ENCODE measurements at places on chromosomes 7 and 10.

DNA sequence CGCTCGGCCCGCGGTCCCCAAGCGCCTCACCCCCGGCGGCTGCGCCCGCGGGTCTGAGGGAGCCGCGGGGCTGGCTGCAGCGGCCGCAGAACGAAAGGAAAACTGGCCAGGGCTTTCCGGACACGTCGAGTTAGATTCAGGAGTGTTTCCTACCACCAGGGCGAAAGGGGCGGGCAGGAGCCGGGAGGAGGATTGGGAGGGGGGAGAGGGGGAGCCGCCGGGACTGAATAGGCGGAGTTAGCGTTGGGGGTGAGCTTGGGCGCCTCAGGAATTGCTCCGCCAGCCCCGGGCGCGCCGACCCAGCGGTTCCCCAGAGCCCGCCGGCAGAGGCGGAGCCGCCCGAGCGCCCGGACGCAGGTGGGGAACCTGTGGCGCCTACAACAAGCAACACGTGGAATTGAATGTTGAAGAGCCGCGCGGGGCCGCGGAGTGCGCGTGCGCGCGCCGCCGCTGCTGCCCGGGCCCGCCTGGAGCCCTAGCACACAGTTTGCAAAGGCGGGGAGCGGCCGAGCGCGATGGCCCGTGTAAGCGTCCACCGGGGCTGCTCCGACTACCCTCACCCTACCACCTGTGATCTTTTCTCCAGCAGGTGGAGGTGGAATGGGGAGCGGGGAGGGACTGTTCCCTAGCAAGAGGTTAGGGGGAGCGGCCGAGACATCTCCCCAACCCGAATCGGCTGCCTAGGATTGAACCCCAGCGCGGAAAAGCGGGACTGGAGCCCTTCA lies at the start of gene CADPS2:
Gene CADPS2 (minus strand): TSS at position 104 of the 725 bp plus-strand sequence. CDS start 123 bp downstream, outside the sequence.
- DNase-seq: peak; percentile 14

DNA sequence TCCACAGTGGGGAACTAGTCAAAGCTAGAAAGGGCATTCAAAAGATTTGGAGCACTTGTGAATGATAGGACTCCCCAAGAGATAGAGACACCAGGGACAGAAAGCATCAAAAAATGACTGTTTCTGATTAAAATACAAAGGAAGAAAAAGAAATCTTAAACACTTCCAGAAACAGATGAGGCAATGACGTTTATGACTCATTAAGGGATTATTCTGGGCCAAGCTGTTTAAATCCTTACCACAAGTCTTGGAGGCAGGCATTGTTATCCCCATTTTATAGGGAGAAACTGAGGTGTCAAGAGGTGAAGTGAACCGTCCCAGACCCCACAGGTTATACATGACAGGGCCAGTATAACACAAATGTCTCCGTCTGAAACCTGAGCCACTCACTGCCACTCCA lies 68.3 kb upstream of the AMPH start:
- DNase-seq: no peak

DNA sequence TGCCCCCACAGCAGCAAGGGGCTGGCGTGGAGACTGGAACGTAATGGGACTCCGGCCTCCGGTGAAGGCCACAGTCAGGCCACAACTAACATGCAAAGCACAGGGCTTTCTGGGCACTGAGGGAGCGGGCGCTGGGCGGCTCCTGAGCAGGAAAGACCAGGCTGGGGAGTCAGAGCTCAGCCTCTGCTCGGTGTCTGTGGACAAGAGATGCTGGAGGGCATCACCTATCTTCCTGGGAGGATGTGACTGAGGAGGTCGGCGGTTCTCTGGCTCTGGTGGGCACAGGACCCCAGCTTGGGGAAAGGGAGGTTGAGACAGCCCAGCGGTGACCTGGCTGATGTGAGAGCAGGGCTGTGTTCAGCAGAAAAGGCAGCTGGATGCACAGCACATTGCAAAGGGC lies 11.7 kb downstream of the CNPY1 start:
- DNase-seq: no peak

GRCh38 chr10:62162261-62162981 lies 106.2 kb downstream of the RTKN2 start:
- no peak for DNase-seq

- DNase-seq: no peak
Measured at GRCh38 chr10:80504158-80504811, 33.4 kb upstream of the SH2D4B start.

GRCh38 chr7:47253650-47254080 lies 328.2 kb downstream of the TNS3 start:
- DNase-seq: no peak

DNA sequence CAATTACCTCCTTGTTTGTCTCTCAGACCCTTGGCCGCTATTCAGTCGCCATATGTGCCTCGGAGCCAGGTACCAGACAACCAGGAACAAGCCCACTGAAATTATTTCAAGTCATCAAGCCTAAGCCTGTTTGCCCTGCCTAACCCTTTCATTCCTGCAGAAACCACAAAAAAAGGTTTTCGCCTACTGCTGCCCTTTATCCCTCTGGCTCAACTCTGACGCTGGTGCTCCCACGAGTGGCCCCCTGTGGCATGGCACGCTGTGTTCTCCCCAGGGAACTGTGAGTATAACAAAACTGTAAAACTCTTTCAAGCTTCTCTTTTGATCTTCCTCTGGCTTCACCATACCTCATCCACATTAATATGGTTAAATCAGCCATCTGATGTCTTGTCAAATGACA lies 215.7 kb upstream of the CDC14C start:
- no peak for DNase-seq

GRCh38 chr7:56810466-56810865 lies 321.8 kb downstream of the ZNF479 start:
- DNase-seq: no peak

- DNase-seq: no peak
Measured at GRCh38 chr7:26385240-26385639, 93.6 kb downstream of the SNX10 start.

DNA sequence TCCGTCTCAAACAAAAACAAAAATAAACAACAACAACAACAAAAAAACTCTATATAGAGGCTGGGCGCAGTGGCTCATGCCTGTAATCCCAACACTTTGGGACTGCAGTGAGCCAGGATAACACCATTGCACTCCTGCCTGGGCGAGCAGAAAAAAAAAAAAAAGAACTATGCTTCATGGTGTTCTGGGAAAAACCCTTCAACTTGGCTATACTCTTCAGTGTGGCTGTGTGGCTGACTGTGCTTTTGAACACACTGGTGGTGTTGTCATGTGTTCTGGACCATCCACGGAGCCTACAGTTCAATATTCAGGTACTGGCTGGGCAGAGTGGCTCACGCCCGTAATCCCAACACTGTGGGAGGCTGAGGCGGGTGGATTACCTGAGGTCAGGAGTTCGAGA lies 26.5 kb downstream of the SNX8 start:
- DNase-seq: no peak

DNA sequence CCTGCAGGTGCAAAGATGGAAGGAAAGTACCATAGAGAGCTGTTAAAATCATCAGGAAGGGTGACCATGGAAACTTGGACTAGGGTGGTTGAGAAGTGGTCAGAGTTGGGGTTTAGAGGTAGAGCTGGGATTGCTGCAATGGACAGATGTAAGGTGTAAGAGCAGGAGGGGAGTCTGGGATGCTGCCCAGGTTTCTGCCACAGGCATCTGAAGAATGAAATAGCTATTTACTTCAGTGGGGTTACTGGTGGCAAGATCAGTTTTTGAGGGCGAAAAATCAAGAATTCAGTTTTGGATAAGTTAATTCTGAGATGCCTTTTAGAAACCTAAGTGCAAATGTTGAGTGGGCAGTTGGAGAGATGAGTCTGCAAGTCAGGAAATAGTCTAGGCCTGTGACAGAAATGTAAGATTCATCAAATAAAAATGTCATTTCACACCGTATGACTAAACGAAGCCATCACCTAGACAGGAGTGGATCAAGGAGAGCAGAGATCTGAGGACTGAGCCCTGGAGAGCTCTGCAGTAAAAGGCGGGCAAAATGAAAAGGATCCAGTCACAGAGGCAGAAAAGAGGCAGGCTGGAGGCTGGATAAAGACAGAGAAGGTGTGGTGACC lies 22.7 kb upstream of the TOMM7 start:
- no peak for DNase-seq

- DNase-seq: no peak
Measured at GRCh38 chr10:112313911-112314310, 30.7 kb downstream of the TECTB start.

DNA sequence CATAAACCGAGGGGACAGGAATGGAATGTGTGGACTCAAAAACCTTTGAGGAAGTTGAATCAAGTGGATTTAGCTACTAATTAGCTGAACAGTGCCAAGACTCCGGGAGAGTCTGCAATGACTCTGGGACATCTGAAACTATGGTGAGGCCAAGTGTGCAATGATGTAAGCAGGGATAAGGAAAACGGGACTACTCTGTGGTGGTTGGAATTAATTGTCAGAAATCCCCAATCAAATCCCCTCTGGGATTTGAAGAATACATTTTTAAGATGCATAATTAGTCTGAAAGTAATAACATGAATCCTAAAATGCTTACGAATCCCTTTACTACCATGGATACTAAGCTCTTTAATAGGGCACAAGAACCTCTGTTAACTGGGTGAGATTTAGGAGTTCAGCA lies 602.8 kb downstream of the NRG3 start:
- no peak for DNase-seq

GRCh38 chr10:6537770-6538169 lies 42.3 kb downstream of the PRKCQ start:
- no peak for DNase-seq

- no peak for DNase-seq
Measured at GRCh38 chr7:88401009-88401623, 94.4 kb upstream of the STEAP4 start.

GRCh38 chr10:97277551-97277950 lies 14.9 kb downstream of the ARHGAP19 start:
- no peak for DNase-seq

DNA sequence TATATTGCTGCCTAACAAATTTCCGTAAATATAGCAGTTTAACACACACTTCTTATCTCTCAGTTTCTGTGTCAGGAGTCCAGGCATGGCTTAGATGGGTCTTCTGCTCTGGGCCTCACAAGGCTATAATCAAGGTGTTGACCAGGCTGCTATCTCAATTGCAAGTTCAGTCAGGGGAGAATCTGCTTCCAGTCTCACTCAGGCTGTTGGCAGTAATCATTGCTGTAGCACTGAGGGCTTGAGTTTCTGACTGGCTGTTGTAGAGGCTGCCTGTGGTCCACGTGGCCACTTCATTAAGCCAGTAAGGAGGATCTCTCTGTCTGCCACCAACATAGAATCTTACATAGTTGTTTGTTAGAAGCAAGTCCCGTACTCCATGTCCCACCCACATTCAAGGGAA lies 138.4 kb downstream of the ST7 start:
- DNase-seq: no peak

DNA sequence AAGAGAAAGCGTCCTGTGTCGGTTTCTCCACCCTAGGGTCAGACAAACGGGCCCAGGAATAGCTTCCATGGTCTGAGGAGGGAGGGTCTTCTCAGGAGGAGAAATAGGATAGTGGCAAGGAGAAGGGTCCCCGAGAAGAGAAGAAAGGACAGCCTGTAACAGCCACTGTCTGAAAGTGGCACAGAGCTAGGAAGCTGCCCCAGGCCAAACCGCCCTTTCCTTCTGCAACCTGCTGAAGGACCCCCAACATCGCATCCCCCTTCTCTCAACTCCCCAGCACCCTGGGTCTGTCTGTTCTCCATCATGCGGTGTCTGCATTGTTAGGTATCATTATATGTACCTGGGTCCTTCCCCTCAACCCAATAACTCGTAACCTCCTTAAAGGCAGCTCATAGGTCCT lies 47.1 kb downstream of the COL17A1 start:
- DNase-seq: no peak

GRCh38 chr7:44394636-44395035 lies 69.2 kb upstream of the CAMK2B start:
- no peak for DNase-seq

- no peak for DNase-seq
Measured at GRCh38 chr10:24324651-24325050, 115.7 kb downstream of the KIAA1217 start.

- no peak for DNase-seq
Measured at GRCh38 chr7:20316706-20317105, 14.0 kb upstream of the ITGB8 start.

DNA sequence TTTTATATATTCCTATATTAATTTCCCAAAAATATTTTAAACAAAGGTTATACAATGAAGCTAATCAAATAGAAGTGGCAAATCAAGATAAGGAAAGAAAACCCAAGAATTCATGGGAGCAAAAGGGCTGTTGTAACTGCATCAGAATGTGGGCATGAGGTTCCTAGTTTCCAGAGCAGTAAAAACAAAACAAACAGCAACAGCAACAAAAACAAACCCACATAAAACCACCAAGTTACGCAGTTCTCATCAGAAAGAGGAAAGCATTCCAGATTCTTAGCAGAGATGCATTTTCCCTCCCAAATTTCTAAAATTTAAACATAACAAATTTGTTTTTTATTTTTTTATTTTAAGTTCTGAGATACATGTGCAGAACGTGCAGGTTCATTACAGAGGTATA lies 34.8 kb upstream of the MSMB start:
- DNase-seq: no peak

- no peak for DNase-seq
Measured at GRCh38 chr10:100847440-100847839, 65.3 kb upstream of the SLF2 start.

DNA sequence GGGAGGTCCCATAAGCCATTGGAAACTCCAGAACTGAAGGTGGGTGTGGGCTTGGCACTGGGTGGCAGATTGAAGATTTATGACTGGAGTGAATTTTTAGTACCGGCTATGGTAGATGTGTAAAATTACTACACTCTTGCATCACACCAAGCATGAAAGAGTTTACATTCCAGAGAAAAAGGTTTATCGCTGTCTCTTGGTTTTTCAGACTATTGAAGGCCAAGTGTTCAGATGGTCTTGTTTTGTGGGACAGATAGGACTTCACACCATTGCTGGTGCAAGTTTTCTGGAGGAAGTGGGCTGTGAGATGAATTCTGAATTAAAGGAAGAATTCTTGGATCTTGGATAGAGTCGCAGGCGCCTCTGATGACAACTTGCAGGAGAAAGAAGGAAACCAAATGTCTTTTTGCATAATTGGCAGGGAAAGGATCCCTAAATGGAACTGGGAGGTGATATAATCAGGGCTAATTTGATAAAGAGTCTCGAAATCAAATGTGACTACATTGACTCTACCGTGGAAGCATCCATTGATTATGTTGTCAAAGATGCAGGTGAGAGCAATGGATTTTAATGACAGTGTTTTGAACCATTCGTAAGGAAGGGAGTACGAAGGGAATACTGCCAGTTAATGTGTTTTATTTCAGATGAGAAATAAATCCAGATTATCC lies 14.2 kb upstream of the NMT2 start:
- no peak for DNase-seq

- DNase-seq: no peak
Measured at GRCh38 chr7:16630654-16631053, 14.9 kb downstream of the ANKMY2 start.

GRCh38 chr7:146781352-146782116 lies 664.9 kb downstream of the CNTNAP2 start:
- DNase-seq: no peak

- DNase-seq: no peak
Measured at GRCh38 chr7:106818736-106819135, 46.3 kb upstream of the PIK3CG start.

- DNase-seq: no peak
Measured at GRCh38 chr7:51930834-51931233, 614.2 kb upstream of the COBL start.

- DNase-seq: no peak
Measured at GRCh38 chr7:7959979-7960670, 8.5 kb upstream of the GLCCI1 start.
